ENCODE measurements at places on chromosomes 4 and X.

- no peak for DNase-seq
Observed at GRCh38 chrX:47174376-47174775, 19.3 kb upstream of the UBA1 start.

DNA sequence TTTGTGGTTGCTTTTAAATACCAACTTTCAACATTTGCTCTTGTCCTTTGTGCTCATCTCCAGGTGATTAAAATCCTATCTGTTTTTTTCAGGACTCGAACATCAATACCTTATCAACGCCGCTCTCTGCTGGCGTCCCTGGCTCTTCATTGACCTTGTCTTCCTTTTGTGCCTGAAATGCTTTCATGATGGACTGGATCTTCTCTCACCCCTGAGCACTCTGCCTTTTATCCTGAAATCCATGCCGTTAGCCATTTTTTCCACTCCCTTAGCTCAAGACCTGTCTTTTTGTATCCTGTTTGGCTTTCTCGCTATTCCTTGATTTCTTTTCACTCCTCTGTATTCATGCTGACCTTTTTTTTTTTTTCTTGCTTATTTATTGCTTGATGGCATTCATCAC lies 549.5 kb upstream of the CPEB2 start:
- no peak for DNase-seq

- DNase-seq = no peak
Observed at GRCh38 chrX:40197071-40197470, 99.3 kb upstream of the BCOR start.

- no peak for DNase-seq
Observed at GRCh38 chr4:123217664-123218063, 178.9 kb upstream of the SPRY1 start.

DNA sequence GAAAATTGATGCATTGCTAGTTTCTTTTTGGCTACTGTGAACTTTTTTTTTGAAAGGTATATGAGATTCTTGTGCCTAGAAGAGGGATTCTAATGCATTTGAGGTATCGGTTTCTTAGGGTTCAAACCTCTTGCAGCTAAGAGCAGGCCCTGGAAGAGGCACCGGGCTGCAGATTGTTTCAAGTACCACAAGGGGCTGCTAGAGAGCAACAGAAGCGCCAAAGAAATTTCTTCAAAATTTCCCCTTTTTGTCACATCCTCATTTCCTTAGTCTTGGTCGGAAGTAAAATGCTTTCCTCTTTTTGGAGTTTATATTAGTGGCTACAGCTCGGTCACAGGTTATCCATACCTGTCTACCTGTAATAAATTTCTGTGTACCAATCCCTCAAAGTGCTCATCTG lies 89.8 kb downstream of the PDGFRA start:
- peak; percentile 43 for DNase-seq

- no peak for DNase-seq
Observed at GRCh38 chr4:99594818-99595217, 20.2 kb downstream of the MTTP start.
